ENCODE measurements at places on chromosomes 7 and 10.
A peak's percentile ranks its signal among the peaks of the same experiment; 100 is the strongest.

DNA sequence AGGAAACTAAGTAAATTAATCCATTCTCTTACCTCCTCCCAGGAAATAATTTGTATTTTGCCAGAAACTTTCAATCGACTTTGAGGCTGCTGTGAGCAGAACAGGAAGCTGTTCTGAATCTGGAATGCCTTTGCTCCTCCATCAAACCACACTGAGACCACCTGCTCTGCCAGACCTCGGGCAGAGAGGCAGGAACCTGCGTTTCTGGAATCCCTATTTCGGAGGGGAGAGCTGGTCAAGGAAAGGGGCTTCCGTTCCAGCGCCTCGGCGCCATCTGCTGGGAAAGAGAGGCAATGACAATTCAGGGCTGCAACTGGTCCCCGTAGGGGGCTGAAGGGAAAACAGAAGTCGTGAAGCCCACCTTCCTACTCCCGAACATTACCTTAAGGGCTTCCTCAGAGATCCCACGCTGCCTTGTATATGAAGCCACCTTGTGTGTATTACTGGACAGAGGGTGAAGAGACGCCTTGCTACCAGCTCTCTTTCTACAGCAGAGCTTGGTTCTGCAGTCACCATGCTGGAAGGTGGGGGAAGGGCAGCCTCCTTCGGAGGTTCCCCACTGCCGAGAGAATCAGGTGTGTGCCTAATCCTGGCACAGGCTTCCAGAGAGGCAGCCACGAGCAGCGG is 31.2 kb downstream of the ZNF467 start:
- peak; percentile 38 for DNase-seq

DNA sequence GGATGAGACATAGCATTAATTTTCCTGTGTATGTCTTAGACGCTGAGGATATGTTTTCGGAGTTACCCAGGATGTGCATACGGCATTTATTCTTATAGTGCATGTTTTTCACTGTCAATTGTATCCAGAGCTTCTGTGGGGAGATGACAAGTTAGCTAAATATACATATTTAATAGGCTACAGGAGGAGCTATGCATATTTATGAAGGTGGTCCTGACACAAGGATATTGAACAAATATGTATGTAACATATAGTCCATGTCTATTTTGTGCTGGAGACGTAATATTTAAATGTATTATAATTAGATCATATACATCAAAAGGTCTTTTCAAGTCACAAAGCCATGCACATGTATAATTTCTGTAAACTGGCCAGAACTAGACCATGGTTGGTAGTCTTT is 16.0 kb downstream of the IL6 start:
- no peak for DNase-seq

DNA sequence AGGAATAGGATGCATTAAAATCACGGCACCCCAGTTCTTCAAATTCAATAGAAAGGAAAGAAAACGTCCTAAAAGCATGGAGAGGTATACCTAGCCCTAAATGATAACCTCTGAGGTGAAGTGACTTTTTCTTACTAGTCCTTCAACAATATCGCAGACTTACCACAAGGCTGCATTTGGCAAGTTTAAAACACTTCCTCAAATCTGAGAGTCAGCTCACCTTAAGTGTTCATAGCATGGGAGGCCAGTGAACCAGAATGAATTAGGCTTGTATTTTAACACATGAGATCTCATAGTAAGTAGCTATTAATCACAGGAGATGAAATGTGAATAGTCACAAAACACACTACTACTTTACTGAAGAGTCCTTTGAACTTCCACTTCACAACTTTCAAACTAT is 124.2 kb downstream of the RNF32 start:
- no peak for DNase-seq

GRCh38 chr10:80909254-80909653 is 371.6 kb downstream of the SH2D4B start:
- no peak for DNase-seq

DNA sequence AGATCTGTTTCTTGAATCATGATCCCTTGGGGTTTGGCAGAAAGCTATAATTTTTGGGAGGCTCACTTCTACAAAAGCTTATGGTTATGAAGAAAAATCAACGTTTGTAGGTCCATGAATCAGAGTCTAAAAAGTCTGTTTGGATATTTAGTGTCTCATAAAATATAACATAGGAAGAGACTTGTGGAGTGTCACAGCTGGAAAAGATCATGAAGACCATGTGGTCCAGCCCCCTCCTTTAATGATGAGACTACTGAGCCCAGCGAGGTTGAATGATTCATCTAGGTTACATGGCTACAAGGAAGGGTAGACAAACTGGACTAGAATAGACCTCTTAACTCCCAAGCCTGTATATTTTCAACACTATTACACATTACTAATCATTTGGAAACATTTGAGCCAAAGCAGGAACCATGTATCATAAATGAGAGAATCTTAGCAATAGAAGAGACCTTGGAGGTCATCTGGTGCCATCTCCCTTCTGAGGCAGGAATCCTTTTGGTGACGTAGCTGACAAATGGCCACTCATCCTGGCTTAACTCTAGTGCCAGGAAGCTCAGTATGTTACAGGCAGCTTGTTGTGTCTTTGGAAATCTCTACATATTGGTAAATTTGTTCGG is 152.5 kb downstream of the CREB5 start:
- no peak for DNase-seq

DNA sequence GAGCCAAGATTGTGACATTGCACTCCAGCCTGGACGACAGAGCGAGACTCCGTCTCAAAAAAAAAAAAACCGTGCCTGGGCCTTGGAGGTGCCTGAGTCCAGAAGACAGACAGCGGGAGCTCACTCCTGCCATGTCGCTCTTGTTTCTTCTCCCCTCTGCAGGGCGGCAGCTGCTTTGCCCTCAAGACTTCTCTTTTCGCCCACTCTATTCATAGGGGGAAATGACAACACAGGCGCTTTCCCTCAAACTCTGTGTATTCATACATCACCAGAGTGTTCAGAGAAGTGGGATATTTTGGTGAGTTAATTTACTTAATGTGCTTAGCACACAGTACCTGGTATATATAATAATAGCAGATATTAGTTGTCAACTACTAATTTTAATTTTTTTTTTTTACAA is 44.5 kb downstream of the FOXK1 start:
- no peak for DNase-seq

DNA sequence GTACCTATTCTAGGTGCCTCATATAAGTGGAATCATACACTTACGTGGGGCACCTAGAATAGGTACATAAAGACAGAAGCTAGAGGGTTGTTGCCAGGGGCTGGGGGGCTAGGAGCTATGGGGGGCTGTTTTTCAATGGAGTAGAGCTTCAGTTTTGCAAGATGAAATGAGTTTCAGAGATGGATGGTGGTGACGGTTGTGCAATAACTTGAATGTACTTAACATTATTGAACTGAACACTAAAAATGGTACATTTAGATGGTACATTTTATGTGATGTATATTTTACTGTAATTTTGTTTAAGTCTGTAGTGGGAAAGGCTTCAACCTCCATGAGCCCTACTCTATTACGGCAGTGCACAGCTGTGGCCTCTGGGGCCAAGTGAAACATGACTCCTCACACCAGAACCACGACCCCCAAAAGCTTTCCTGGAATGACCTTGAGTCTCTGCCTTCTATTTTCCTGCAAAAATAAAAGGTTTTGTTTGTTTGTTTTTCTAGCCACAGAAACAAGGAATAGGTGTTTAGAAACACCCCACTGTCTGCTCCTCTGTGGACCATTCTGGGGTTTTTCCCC is 147.3 kb upstream of the PLXNA4 start:
- DNase-seq: no peak

DNA sequence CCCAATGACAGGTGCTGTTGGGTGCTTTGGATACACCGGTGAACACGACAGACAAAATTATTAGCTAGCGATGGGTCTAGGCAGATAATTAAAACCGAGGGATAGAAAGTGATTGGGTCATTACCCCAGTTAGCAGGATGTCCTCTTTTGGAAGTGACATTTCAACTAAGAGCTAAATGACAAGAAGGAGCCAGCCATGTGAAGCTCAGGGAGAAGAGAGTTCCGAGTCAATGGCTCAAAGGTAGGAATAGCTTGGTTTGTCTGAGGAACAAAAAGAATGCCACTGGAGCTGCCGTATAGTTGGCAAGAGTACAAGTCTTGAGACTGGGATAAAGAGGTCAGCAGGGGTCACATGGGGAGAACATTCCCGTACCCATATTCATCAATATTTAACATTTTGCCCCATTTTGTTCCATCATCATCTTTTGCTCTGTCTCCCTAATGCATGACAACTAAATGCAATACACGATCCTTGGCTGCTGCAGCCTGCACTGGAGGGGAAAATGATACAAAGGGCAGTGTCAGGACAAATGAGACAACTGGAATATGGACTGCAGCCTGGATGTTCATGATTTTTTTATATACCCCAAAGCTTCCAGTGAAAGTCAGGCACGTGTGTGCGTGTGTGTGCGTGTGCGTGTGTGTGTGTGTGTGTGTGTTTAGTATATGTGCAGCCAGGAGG is 115.7 kb downstream of the ICA1 start:
- no peak for DNase-seq

DNA sequence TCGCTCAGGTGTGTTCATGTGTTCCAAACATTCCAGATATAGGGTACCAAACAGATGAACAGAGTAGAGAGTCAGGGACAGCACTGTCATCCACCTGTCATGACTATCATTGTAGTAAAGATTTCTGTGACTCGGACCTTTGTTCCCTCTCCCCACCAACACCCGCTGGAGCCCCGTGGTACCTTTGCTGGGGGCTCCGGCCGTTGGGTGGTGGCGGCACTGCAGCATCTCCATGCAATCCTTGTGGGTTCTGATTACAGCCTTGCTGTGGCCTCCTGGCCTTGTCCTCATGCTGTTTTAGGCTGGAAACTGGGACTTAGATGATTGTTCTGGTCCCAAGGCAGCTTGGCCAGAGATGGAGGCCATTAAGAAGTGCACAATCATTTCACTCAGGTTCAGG is 247.3 kb downstream of the SKAP2 start:
- DNase-seq: no peak

DNA sequence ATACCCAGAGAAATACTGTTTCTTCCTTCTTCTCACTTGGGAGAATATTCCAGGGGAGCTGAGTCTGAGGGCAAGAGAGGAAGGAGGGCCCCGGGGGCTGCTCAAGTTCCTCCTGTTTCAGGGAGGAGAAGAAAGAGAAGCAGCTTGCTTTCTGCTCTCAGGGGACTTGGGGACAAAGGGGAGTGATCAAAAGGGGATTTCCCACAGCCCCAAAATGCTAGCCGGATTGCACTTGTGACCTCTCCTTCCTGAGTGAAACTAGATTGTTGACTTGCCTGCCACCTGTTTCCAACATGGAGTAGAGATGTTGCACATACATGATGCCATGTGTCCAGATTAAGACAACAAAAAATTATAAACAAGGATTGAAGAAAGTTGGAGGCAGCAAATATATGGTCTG is 28.7 kb upstream of the PDCD4 start:
- DNase-seq: no peak

GRCh38 chr10:132402781-132403241 is 5.8 kb downstream of the PWWP2B start:
- DNase-seq: no peak

DNA sequence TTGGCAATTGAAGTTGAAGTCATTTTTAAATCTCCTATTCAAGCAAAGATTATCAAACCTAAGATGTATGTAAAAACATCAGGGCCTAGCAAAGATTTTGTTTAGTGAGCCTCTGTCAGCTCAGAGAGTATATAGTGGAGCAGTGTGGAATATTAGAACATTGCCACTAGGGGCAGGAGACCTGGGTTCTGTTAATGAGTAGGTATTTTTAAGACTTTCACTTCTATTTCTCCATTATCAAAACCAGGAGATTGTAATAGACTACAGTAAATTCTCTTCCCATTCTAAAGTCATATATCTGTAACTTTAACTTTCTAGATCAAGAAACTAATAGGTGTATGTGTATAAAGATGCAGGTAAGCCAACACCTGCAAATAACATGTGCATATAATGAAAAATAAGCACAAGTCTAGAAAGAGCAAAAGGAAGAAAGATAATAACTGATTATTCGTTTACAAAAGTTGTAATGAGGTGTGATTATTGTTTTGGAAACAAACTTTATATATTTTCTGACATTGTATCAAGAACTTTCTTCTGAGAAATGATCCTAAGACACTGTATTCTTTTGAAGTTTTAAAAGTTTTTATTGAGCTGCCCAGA is 64.4 kb downstream of the KCND2 start:
- DNase-seq: no peak

- DNase-seq: no peak
Observed at GRCh38 chr10:34169677-34170076, 645.4 kb downstream of the PARD3 start.

- no peak for DNase-seq
Observed at GRCh38 chr10:127813290-127813689, 76.3 kb downstream of the FOXI2 start.

DNA sequence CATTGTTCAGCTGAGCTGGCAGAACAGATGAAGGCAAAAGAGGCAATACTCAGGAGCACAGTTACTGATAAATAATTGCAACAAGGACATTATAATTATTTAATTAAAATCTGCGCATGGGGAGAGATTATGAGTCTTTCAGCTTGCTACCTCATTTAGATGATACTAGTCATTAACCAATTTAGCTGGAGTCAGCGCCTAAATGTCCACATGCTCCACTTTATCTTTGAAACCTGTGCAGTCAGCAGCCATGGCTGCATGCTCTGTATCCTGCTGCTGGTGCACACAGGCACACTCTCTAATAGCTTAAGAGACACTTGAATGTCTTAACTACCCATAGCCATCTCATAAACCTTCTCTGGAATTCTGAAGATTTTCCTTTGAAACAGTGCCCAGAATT is 196.8 kb downstream of the PPP1R3A start:
- no peak for DNase-seq

DNA sequence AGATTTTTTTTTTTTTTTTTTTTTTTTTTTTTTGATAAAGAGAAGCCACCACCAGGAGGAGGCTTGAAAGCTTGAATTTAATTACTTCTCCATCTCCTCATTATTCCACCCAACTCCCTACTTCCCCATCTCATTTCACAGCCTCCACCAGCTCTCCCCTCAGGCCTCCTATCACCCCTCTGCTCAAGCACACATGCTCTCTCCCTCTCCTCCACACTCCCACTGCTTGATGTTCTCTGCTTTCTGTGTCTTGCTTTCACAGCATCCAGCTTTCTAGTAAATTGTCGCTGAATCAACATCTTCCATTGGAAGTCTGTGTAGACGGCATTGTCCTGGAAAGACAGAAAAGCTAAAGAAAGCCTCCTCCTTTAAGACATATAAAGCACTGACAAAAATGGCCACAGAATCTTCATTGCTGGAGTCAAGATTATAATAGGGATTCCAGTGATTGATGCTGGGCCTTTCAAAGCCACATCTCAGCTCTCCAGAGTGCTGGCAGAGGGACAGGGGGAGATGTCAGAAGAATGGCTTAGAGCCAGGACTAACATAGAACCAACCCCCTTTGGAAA is 58.3 kb downstream of the DOCK4 start:
- no peak for DNase-seq

DNA sequence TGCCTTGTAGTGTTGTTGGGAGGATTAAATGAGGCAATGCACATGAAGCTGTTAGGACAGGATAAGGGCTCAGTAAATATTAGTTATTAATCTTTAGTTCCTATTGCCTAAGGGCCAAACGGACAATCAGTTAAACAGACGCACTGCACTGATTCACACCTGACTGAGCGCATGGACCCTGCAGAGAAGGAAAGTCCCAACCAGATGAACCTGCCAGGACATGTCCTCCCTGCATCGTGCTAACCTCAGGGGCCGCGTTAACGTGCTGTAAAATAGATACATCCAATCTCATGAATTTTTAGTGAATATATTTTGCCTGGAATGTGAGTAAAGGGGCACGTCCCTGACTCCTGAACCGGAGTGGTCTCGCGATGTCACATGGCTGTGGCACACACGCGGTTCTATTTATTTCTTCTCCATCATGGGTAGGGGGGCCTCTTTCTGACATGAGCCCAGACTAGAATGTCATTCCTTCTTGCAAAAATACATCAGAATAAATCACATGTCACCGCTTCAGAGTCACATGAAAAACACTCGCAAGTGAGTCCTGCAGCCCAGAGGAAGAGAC is 12.3 kb downstream of the ADARB2 start:
- no peak for DNase-seq
